ENCODE measurements at places on chromosomes 1 and 21.
A peak's percentile ranks its signal among the peaks of the same experiment; 100 is the strongest.

GRCh38 chr1:22710701-22711049 lies at the start of gene EPHB2:
Gene EPHB2 (plus strand): TSS chr1:22710839. CDS start chr1:22710983, 144 bp downstream.
- no peak for DNase-seq

DNA sequence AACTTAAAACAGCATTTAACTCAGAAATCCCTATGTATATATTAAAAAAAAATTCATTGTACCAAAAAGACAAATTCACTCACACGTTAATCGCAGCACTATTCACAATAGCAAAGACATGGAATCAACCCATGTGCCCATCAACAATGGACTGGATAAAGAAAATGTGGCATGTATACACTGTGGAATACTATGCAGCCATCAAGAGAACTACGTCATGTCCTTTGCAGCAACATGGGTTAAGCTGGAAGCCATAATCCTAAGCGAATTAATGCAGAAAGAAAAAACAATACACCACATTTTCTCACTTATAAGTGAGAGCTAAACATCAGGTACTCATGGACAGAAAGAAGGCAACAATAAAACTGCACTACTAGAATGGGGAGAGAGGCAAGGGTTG lies 99.4 kb downstream of the FAF1 start:
- DNase-seq = no peak

DNA sequence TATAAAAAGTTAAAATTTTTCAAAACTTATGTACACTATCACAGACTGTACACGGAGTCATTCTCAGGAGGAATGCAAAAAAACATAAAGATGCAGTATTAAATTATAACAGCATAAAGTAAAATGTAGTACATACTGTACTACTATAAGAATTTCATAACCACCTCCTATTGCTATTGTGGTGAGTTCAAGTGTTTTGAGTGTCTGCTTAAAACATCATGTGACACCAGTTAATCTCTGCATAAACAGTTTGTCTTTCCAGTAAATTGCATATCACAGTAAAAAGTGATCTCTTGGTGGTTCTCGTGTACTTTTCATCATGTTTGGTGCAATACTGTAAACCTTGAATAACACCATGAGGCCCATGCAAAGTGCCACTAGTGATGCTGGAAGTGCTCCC lies 45.2 kb downstream of the SDCCAG8 start:
- DNase-seq = no peak

DNA sequence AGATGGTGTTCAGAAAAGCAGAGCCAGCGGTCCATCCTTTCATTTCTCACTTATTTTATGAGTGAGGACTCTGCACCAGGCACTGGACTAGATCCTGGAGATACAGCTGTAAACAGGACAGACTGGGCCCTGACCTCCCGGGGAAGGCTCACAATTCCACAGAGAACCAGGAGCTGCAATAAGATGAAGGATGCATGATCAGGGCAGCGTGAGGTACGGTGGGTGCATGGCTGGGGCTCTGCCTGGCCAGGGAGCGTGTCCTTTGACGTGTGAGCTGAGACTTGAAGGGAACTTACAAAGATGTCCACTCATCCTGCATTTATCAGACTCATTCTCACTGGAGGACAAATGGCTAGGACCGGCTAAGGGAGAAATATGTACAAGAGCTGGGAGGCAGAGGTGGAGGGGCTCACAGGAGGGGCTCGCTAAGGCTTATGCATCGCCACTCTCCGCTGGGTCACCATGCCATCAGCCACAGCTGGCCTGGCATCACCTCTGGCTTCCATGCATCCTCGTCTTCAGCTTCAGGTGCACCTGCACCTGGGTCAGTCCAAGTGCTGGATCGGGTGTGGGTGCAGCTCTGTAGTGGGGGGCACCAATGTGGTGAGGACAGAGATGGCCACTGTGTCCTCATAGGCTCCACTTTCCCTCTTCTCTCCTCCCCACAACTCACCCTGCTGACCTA lies 213.9 kb downstream of the TOMM20 start:
- DNase-seq = no peak

DNA sequence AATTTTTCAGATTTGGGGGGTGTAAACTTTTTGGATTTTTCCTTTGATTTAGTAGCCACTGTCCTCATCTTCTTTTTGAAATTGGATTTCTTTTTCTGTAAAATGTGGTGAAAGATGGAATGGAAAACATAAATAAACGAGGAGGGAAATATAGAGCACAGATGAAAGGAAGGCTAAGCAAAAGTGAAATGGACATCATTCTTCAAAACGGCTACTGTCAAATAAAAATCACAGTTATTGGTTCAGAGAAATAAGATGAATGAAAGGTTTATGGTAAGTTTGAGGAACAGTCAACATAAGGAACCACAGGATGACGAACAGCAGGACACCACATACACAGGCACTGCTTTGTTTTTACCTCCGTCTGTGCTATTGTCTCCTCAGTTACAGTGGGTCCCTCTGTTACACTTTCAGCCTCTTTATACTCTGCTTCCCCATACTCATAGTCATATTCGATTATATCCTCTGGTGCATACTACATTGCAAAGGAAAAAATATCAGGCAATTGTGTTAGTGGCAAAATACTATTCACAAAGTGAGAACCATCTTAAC lies 82.4 kb downstream of the COL11A1 start:
- no peak for DNase-seq

GRCh38 chr1:42118125-42118524 lies 35.1 kb upstream of the GUCA2B start:
- DNase-seq = no peak

GRCh38 chr1:91872000-91872399 lies 14.0 kb downstream of the TGFBR3 start:
- no peak for DNase-seq

GRCh38 chr21:29335720-29336119 lies 37.0 kb downstream of the BACH1 start:
- DNase-seq = no peak

DNA sequence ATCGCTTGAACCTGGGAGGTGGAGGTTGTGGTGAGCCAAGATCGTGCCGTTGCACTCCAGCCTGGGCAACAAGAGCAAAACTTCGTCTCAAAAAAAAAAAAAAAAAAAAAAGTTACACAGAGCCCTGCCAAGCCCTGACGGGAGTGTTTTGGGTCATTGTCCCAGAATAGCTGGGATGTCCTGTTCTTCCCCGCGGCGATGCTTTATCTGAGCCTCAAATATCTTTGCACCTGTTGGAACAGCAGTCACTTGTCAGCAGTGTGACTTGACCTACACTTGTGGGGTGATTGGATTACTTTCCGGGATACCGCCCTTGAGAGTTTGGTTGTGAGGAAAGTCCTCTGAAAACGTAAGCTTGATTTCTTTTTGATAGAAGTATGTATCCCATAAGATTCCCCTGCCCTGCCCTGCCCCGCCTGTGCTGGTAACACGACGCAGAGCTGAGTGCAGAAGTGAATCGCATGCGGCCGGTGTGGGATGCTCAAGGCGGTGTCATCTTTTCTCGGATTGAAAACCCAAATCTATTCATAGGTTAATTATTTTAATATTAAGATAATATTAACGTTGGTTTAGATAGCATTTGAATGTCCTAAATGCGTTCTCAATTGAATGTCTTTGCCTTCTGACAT lies 50.9 kb downstream of the PCNT start:
- no peak for DNase-seq

DNA sequence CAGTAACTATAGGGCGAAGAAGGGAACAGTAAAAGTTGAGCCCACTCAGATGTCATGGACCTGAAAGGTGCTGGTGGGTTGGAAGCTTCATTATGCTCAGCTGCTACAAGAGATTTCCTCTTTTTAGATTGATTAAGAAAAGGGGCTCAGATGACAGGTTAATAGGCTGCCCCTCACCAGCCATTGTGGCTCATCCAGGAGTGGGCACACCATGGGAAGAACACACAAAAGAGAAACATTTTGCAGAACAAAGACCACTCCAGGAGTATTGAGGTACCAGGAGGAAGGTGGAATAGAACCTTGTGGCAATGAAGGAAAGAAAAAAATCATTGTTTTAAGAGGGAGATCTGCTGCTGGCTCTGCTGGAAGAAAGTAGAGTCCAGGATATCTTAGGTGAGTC lies 205.5 kb downstream of the RYR2 start:
- no peak for DNase-seq

- DNase-seq = no peak
These were observed 89.2 kb downstream of the GPR88 start for GRCh38 chr1:100627054-100627716.

- no peak for DNase-seq
These were observed 108.9 kb downstream of the CAPN8 start for GRCh38 chr1:223556414-223557129.

DNA sequence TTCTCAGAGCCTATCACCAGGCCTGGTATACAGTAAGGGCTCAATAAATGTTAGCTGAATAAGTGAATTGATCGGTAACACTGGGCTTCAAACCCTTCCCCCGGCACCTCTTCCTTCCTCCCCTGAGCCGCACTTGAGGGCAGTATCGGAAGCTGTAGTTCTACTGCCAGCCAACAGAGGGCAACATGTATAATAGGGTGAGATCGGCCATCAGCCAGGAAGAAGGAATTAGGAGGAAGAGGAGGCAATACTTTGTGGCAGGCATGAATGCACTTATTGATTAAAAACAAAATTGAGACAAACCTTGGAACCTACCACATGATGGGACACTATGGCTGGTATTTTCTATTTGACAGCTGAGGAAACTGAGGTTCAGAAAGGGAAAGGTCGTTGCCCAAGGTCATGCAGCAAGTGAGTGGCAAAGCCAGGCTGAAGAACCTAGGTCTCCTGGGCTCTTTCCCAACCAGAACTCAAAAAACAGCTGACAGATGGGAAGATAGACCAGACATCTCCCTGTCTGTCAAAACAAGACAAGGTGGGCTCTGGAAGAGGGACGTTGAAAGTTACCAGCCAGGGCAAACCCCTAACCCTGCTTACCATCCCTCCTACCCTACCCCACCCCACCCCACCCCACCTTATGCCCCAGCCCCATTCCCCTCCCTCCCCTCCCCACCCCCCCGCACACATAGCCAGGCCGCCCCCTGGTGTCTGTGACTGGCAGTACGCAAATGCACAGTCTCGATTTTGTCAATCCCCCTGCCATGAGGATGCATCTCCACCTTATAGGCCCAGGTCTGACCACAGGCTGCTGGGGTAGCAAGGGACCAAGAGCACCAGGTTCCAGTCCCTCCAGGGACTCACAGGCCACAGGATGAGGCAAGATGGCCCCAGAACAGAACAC lies 107.3 kb upstream of the RUNX3 start:
- DNase-seq = peak; percentile 66

GRCh38 chr1:198677027-198677426 lies 38.2 kb downstream of the PTPRC start:
- DNase-seq = no peak

DNA sequence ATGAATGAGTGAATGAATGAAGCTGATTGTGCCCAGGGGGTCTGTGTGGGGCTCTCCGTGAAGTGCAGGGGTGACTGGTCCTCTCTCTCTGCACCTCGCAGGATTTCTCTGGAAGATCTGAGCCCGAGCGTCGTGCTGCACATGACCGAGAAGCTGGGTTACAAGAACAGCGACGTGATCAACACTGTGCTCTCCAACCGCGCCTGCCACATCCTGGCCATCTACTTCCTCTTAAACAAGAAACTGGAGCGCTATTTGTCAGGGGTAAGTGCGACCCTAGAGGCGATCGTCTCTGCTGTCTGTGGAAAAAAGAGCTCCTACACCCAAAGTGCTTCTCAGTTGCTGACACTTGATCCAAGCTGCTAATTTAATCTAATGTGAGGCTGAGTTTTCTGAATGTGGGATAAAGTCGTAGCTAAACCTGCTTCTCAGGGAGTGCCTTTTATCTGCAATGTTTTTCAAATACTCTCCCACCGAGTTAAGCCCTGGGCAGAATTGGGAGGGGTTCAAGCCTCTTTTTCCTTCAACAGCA lies 101.7 kb downstream of the HUNK start:
- no peak for DNase-seq
